Ascending aorta (tissue), 2 donors: ENCODE measurements at places on chromosomes 12 and 14.

DNA sequence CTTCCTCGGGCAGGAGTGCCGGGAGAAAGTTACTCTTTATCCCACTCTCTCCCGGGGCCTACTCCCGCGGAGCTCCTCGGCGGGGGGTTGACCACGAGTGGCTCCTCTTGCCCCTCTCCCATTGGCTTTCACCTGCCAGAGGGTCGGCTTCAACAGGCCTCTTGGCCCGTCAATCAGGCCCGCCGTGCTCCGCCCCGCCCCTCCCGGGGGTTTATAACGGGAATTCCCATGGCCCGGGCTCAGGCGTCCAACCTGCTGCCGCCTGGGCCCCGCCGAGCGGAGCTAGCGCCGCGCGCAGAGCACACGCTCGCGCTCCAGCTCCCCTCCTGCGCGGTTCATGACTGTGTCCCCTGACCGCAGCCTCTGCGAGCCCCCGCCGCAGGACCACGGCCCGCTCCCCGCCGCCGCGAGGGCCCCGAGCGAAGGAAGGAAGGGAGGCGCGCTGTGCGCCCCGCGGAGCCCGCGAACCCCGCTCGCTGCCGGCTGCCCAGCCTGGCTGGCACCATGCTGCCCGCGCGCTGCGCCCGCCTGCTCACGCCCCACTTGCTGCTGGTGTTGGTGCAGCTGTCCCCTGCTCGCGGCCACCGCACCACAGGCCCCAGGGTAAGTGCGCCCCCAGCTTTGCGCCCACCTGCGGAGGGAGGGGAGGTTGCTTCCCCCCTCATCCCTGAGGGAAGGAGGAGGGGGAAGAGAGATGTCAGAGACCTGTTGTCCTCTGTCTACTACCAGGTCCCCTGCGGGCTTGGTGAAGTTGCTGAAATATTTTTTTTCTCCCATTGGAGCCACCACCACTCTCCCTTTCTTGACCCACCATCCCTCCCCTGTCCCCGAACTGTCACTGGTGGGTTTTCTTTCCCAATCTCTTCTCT lies at the start of gene SMOC1:
SMOC1 (plus strand) TSS at position 242 of the 869 bp plus-strand sequence; CDS start at position 505, 263 bp downstream.
- no peak for DNase-seq

DNA sequence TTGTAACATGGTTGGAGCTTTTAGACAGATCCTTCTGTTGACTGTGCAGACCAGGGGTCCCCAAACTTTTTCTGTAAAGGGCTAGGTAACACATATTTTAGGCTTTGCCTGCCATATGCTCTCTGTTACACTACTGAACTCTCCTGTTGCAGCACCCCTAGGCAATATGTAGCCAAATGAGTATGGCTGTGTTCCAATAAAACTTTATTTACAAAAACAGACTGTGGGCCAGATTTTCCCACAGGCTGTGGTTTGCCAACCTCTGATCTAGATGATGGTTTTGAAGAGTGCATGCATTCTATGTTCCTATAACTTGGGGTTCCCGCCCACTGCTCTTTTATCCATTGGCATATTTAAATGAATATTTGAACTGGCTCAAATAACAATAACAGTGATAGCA lies 180.3 kb upstream of the VASH1 start:
- no peak for DNase-seq

DNA sequence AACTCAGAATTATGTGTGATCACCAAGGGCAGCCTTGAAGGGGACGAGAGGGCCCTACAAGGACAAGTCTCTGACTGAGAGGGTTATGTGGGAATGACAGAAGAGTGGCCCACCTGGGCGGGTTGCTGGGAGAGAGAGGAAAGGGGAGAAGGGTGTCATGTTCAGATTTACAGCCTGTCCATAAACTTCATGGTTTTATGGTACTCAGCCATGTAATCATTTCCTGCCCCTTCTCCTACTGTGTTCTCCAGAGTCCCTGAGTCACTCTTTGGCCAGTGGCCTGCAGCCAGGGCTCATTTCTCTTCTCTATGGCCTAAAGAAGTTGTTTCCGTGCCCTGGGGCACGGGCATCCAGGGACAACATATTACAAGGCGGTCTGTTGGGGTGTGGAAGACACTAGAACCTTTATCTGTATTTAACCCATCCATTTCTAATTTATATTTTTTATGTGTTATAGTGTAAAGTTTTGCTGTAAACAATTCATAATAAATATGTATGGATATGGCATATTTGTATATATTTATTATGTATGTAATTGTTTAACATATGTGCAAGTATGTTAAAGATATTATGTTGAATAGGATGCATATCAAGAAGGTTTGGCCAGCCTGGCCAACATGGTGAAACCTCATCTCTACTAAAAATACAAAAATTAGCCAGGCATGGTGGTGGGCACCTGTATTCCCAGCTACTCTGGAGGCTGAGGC lies 26.9 kb downstream of the DDX47 start:
- peak; percentile 27 for DNase-seq

- DNase-seq, result no peak
Observed at GRCh38 chr12:27305673-27306456, 26.8 kb upstream of the BMAL2 start.
